Esophagus squamous epithelium (tissue), 5 donors: ENCODE measurements at places on chromosomes 7 and 10.

DNA sequence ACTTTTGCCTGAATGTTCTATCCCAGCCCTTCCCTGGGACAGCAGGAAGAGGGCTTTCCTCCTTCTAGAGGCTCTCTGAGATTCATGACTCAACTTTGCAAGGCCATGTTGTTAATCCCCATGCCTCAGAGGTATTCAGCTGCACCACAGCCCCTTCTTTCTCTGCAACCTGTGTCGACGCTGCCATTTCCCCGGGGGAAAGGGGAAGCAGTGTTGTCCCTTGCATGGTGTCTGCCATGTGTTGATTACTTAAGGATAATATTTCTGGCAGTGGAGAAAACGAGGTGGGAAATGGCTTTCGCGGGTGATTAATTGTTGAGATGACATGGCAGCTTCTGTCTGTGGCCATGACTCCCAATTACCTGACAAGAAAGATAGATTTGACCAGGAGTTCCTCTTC, 133.1 kb downstream of the SORCS3 start:
- DNase-seq: no peak

- DNase-seq: no peak
Observed at GRCh38 chr7:83613232-83613631, 35.7 kb downstream of the SEMA3E start.

- DNase-seq: no peak
Observed at GRCh38 chr7:101589052-101589451, 40.0 kb downstream of the MYL10 start.

- DNase-seq: no peak
Observed at GRCh38 chr10:22737587-22737986, 23.2 kb upstream of the PIP4K2A start.

- DNase-seq: no peak
Observed at GRCh38 chr10:42932735-42933447, 144.0 kb upstream of the RET start.

DNA sequence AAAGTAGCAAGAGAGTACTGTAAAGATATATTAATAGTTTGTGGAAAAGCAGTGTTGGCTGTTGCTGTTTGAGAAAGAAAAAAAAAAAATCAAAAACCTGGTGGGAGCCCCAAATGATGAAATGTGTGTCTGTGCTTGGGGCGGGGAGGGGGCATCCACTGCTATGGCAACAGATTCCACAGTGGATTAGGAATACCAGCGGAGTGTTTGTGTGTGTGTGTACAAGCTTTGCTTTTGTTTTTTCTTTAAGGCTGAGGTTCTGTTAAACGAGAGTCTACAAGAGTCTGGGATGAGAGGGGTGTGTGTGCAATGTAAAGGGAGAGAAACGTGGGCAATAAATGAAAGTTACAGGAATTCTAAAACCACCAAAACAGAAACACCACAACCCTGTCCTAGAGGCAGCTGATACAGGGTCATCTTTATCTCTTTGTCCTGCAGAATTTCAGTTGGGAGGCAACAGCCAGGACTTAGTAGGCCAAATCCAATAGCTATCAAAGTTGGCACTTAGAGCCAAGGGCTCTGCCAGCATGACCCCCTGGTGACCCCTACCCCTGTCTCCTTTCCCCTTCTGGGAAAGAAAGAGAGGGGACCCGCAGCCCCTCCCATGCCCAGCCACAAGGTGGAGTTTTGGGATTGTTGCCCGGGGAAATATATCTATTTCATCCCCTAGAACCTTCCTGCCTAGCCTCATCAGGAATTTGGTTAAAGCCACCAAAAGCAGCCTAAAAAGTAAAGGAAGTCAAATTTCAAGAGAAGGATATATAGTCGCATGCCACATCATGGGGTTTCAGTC, 85.4 kb downstream of the OSBPL3 start:
- DNase-seq: no peak

GRCh38 chr10:59887972-59888640, 18.2 kb downstream of the CCDC6 start:
- DNase-seq: no peak
